ENCODE measurements at places on chromosomes 16 and 17.

DNA sequence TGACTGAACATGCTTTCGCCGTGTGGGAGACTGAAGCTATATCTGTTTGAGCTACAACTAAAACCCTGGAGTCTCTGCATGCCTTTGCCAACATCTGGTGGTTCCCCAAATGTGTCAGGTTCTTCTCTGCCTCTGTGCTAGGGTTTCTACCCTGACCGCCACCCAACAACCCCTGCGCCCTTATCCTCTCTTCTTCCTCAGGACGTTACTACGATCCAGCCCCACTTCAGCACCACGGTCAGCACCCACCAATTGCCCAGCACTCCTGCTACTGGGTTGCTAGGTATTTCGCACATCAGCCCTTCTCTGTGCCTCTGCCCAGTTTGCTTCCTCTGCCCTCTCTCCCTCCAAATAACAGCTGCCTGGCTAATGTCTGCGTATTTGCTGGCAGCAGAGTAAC is 106.3 kb upstream of the HSBP1 start:
- DNase-seq = no peak

- DNase-seq = no peak
Measured at GRCh38 chr16:9908613-9909012, 273.6 kb downstream of the GRIN2A start.

DNA sequence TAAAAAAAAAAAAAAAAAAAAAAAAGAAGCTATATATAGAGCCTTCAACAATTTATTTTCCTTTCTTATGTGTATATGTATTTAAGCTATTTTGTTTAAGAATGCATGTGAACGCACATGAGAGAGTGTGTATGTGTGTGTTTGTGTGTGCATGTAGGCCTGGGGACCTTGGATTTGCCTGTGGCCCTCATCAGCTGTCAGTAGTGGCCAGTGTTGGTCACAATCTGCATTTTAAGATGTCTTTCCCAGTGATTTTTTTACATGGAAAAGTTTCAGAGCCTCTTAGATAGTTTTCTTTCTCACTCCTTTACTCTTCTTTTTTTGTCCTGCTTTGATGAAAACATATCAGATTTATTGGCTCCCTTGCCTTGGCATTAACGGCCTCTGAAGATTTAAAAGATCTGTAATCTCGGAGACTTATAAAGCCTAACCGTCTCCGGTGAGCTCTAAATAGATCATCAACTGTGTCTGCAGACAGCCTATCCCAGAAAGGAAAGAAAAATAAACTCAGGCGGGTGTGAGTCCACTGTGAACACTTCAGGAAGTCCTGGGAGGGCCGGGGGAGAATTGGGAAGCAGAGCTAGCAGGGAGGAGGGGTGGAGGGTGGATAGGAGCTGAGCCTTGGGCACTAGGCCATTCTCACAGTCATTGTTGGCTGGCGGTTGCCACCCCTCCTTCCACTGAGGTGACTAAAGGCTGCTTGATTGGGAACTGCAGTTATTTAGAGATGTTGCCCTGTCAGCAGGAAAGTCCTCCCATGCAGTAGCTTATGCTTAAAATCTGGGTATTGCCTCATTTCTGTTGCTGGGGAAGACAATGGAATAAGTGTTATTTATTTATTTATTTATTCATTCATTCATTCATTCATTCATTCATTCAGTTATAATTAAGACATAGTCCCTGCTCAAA is 86.8 kb downstream of the WWP2 start:
- DNase-seq = no peak

- no peak for DNase-seq
Measured at GRCh38 chr17:43151880-43152456, 19.0 kb upstream of the NBR1 start.

- no peak for DNase-seq
Measured at GRCh38 chr16:70730031-70730430, 44.2 kb upstream of the MTSS2 start.

DNA sequence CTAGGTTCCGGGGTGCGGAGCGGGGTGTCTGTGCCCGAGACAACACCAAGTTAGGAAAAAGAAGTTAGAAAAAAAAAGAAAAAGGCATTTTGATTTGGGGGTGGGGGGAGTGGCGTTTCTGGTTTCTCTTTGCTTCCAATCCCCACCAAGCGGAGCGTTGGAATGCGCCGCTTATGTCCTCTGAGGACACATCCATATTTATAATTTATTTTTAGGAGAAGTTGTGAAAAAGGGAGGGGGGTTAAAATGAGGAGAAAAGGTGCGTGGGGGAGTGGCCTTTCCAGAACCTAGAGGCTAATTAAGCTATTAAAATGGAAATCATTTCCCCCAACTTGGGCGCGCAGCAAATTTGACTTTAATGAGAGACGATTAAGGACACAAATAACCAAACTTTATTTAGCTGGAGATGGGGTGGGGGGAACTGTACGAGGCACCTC is 232.1 kb downstream of the MRTFB start:
- no peak for DNase-seq

GRCh38 chr17:75524269-75524969 is 1.1 kb upstream of the LLGL2 start:
- DNase-seq = no peak

DNA sequence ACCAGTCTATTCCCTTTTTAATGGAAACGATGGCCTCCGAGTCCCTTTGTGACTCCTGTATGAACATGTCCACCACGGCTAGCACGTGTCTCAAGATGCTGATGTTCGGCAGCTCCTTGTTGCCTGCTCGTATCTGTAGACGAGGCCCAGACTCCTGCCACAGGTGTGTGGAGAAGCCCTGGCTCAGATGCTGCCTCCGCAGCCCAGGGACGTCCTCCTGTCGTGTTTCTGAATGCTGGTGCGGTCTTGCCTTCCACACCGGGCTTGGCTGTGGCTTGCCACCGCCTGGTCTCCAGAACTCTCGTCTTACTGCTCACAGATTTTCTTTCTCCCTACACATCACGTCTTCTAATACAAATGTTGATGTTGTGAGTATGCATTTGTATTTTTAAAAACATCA is 17.0 kb downstream of the FOXF1 start:
- DNase-seq = no peak

- DNase-seq = no peak
Measured at GRCh38 chr16:85151603-85152413, 39.5 kb upstream of the CIBAR2 start.

DNA sequence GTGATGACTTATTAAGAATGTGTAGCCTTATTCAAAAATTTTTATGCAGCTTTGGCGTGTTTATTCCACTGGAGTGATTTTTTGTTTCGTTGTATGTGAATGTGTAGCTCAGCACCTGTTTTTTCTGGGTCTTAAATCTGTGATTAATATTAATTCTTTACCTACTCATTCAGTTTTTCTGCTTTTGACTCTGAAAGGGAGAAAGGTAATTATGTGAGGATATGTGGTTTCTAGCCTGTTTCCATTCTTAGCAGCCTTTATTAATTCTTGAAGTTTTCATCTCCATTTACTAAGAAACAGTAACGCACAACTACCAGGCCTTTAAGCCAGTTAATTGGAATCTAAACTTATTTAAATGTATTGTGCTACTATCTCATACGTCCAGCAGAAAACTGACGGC is 7.0 kb downstream of the HEATR3 start:
- no peak for DNase-seq

- no peak for DNase-seq
Measured at GRCh38 chr16:51154271-51155171, 3.5 kb upstream of the SALL1 start.

GRCh38 chr16:48444574-48444973 is 59.4 kb upstream of the SIAH1 start:
- DNase-seq = peak; percentile 73

GRCh38 chr17:34847938-34848337 is 113.3 kb downstream of the CCT6B start:
- no peak for DNase-seq

- DNase-seq = no peak
Measured at GRCh38 chr17:38798614-38799500, 499 bp downstream of the PIP4K2B start.

- DNase-seq = no peak
Measured at GRCh38 chr16:57813466-57813865, 11.2 kb upstream of the KIFC3 start.

- DNase-seq = no peak
Measured at GRCh38 chr17:8100111-8100510, 12.6 kb upstream of the ALOX12B start.

GRCh38 chr17:21689604-21690003 is 2.7 kb upstream of the KCNJ18 start:
- DNase-seq = peak; percentile 15

DNA sequence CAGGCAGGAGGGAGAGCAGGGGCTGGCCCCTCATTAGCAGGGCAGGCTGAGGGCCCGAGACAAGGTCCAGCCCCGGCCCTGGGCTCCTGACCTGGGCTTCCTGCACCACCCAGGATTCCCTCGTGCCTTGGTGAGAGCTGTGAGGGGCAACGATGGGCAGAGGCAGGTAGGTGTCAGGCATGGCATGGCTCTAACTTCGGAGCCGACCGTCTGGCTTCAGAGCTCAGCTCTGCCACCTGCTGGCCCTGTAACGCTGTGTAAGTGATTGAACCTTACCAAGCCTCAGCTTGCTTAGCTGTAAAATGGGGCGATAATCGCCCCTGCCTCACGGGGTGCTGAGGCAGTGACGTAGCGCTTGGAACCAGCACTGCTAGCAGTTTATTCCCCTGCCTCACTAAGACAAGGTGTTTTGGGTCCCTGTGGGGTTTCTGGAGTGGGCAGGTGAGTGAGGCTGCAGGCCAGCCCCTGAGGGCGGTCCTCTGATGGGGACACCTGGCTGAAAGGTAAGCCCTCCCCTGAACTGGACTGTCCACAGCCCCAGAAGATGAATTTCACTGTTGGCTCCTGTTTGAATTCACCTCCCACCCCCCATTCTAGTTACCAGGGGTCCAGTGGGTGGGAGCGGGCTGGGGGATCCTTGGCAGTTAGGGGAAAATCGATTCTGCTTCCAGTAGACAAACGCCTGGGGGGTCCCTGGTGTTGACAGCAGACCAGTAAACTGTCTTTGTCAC is 184.8 kb upstream of the GSE1 start:
- DNase-seq = peak; percentile 38

DNA sequence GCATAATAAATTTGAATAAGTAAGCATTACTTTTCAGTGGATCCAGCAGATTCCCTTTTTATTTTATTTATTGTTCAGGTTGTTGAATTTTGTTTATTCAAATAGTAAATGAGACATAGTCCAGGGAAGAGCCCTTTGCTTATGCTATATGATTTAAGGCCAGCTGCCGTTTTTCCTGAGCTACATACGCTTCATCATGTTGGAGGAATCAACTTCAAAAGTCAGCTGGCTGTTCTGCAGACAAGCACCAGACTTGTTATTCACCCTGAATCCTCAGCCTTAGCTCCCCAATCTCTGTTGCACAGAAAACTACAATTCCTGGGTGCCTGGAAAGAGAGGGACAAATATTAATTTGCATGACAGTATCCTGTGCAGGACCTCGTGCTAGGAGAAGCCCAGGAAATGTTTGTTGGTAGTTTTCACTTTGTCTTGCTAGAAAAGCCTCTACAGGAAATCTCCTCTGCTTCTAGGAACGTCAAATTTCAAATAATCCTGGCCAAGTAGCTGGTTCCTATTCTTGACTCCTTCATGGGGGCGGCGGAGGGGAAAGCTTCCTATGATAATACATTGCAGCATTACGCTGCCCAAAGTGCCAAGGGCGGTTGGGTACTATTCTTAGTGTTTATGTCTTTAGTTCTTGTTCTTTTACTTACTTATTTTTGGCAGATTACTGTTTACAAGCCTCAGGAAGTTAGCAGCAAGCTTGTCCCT is 101.6 kb downstream of the PRKCA start:
- DNase-seq = no peak

GRCh38 chr16:85673529-85674417 is 15.0 kb downstream of the GINS2 start:
- no peak for DNase-seq

GRCh38 chr17:41695134-41695661 is 6.5 kb downstream of the EIF1 start:
- DNase-seq = no peak

DNA sequence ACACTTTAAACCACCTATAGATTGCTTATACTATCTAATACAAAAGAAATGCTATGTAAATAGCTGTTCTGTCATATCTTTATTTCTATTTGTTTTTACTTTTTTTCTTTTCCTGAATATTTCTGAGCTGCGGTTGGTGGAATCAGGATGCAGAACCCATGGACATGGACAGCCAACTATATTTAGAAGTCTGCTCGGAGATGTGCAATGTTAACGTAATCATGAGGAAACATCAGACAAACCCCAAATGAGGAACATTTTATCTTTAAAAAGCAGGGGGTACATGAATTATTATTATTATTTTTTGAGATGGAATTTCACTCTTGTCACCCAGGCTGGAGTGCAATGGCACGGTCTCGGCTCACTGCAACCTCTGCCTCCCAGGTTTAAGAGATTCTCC is 31.4 kb upstream of the GHDC start:
- no peak for DNase-seq

- DNase-seq = no peak
Measured at GRCh38 chr16:9469512-9469911, 378.1 kb downstream of the HAPSTR1 start.

DNA sequence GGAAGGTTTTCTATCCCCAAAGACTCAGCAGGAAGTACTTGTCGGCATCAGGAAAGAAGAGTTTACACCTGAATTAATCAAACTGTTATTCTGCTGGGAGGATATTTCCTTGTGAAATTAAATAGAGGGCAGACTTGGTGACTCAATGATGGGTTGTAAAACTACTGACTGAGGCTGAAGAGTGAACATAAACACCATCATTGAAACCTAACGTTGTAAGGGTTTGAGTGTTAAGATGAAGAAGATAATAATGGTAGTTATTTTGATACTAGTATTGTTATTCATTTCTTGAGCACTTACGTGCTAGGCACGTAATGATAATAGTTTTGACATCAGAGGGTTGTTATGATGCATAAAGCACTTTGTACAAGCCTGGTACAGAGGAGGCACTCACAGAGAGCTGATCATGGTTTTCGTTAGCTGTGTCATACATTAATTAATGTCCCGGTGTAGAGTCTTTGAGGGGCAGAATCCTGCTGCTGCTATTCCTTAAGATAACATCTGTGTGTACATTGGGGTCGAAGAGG is 64.2 kb upstream of the CACNG3 start:
- no peak for DNase-seq

GRCh38 chr17:28871056-28871579 is 16.3 kb downstream of the ERAL1 start:
- DNase-seq = no peak

DNA sequence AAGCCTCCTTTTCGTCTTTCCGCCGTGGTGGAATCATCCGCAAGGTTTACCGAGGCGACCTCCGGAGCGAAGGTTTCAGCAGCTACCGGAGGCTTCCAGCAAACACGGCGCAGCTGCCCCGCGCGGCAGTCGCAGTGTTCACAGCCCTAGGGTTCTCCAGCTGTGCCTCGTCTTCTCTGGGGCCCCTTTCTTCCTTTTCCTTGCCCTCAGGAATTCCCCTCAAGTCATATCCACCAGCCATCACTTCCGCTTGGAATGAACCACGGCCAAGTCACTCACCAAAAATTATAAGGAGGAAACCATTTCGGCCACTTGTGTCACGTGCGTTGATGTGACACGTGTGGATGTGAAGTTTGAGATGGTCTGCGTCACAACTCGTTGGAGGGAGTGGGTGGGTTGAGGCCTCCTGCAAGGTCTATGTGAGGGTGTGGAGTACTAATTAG is 636 bp upstream of the ERN1 start:
- DNase-seq = no peak

GRCh38 chr17:61313461-61314326 is 85.9 kb upstream of the TBX2 start:
- no peak for DNase-seq
